ENCODE measurements at places on chromosomes 11 and 22. TPM values are rescaled to one million over a fixed set of nuclear protein-coding genes. Genes with fewer than 3 reads are reported as not detected.

The DEUP1 gene
- total RNA-seq: not detected

The TAF1D gene
- 103 TPM for total RNA-seq

The NEU3 gene
- 4.4 TPM for total RNA-seq

The ZNRF3 gene
- 8.2 TPM for total RNA-seq

The USP2 gene
- total RNA-seq: 0.84 TPM

The DUSP8 gene
- 0.68 TPM for total RNA-seq

The NUCB2 gene
- 74.3 TPM for total RNA-seq

The PPP1R14B gene
- 691 TPM for total RNA-seq

The CBY1 gene
- total RNA-seq: 22.9 TPM

The SCARF2 gene
- total RNA-seq: 3.1 TPM

The CNIH2 gene
- not detected for total RNA-seq

The MMP12 gene
- not detected for total RNA-seq

The APOL5 gene
- not detected for total RNA-seq

The MMP8 gene
- not detected for total RNA-seq

The APOL1 gene
- total RNA-seq: not detected

The SLC6A5 gene
- not detected for total RNA-seq

The ARFGAP2 gene
- total RNA-seq: 92.8 TPM

The YPEL4 gene
- not detected for total RNA-seq

The SYT7 gene
- total RNA-seq: 10.8 TPM

The PIM3 gene
- 31.6 TPM for total RNA-seq

The RAB36 gene
- 1.4 TPM for total RNA-seq
